Posterior vena cava (tissue), 2 donors: ENCODE measurements at places on chromosomes 1 and 21. TPM values are rescaled to one million over a fixed set of nuclear protein-coding genes. Genes with fewer than 3 reads are reported as not detected.
A peak's percentile ranks its signal among the peaks of the same experiment; 100 is the strongest.

OR2T35 gene
- total RNA-seq: not detected

FAM163A gene
- 0.10 TPM for total RNA-seq

DNA sequence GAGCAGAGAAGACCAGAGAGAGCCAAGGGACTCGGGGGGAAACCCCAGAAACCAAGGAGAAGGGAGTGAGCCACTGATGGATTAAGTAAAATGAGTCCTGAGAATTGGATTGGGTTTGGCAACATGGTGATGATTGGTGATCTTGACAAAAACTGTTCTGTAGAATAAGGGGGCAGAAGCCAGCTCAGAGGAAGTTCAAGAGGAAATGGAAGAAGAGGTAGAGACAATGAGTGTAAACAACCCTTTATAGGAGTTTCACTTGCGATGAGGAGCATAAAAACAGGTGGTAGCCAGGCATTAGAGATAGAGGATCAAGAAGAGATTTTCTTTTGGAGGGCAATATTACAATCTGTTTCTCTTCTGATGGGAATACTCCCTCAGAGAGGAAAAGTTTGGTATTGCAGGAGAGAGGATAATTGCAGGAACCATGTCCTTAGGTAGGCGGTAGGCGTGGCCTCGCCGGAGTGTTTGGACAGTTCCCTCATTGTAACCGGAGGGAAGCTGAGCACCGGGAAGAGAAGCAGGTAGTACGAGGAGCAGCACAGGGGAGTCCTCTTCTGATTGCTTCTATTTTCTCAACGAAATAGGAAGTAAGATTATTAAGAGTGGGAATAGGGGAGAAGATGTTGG, 68.4 kb upstream of the TENT5C start:
- DNase-seq: no peak

GRCh38 chr1:2346691-2347408, 44.5 kb downstream of the MORN1 start:
- DNase-seq: peak; percentile 37

DNA sequence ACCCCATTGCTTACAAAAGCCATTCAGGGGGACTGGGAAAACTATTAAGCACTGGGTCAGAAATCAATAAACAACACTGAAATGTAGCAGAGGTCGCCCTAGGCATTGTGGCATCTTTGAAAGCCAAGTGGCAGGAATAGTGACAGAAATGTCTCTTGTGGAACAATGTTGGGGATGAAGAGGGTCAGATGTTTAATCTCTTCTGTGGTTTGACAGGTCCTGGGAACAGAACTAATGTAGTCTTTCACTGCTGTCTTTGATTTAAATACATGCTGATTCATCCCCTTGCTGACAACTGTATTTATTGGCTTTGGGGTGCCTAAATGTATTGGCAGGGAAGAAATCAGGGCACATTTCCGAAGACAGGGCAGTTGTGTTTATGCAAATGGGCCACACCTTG, 194.8 kb downstream of the ATG4C start:
- DNase-seq: no peak

DNA sequence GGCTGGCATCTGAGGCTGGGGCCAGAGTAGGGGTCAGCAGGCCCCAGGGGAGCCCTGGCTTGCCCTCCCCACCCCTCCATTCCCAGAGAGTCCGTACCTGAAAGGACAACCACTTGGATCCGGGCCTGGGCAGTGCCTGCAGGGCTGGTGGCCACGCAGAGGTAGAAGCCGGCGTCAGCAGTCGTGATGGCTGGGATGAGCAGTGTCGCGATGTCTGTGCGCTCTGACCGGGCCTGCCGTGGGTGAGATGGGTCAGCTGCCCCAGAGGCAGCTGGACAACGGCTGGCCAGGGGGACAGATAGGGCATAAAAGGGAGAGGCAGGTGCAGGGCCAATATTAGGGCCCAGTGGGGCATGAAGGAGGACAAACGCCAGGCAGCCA, 42.7 kb downstream of the LDLRAD2 start:
- no peak for DNase-seq

GRCh38 chr1:39269349-39269748, 64.9 kb downstream of the MACF1 start:
- DNase-seq: no peak

GRCh38 chr1:205920861-205921569, 22.2 kb downstream of the SLC26A9 start:
- DNase-seq: no peak

- DNase-seq: no peak
Observed at GRCh38 chr1:87117761-87118368, 203.4 kb downstream of the HS2ST1 start.

DNA sequence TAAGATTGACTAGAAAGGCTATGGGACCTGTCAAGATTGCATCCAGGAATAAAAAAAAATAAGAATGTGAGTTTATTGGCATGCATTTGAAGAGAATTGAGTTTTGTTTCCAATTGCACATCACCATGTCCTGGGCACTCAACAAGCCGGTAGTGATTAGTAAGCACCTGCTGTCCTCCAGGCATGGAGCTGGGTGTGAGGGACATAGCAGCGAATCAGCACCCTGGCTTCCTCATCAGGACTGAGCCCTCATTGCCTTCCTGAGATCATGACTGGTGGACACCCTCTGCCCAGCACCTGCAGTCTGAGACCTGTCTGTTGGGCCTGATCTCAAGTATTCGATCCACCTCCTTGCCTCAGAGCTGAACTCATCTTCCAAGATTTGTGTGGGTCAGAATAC, 26.8 kb downstream of the S100A6 start:
- DNase-seq: no peak

DNA sequence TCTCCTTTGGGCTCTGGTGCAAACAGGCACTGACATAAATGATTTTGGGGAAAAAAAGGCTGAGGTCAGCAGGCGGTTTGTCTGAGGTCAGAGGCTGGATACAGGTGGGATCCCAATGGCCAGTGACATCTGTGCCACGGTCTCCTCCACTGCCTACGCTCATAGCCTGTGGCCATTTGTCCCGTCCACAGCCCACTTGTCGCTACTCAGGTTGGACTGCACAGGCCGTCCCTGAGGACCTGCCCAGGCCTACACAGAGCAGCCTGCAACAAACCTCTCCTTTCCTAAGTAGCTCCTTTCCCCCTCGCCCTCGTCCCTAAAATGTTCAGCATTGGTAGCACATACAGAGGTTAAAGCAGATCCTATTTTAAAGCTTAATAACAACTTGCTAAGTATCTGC, 150.7 kb downstream of the ZBTB18 start:
- no peak for DNase-seq

DNA sequence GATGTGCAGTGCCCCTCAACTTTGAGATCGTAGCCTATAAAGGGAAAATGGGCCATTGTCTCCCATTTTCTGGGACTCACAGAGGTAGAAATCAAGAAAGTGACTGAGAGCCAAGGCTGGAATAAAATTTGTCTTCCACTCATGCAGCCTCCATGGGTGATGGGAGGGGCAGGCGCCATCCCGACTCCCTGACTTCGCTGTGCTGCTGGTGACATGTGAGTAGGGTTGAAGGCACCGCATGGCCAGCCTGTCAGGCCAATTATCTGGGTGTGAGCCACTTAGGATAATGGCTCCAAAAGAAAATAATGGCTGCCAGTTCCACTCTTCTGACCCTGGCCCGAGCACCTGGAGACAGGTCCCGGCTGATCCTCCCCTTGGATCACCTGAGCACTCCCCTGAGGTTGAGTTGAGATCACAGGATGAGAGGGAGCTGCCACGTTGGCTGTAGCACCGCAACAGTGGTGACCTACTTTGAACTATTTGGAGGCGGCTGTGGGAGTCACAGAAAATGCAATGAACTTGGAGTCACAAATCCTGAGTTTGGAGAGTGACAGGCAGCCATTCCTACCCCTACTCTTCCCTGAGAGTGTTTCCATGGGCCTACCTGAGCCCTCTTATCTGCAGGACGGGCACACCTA, 26.3 kb downstream of the CAPN9 start:
- no peak for DNase-seq

DNA sequence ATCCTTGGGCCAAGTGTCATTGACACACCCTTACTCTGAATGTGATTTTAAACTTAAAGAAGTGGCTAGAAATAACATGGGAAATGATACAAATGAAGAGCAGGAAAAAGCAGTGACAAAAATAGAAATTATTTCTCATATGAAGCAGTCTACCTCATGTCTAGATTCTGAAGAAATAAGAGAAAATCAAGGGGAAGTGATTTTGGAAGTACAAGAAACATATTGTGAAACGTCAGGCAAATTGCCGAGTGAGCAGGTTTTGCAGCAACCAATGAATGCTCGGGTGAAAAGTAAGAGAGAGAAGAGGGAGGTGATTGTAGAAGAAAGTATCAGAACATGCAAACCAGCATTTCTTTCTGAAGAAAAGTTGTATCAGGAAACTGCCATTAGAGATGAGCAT, 130.7 kb downstream of the MACF1 start:
- DNase-seq: no peak

DNA sequence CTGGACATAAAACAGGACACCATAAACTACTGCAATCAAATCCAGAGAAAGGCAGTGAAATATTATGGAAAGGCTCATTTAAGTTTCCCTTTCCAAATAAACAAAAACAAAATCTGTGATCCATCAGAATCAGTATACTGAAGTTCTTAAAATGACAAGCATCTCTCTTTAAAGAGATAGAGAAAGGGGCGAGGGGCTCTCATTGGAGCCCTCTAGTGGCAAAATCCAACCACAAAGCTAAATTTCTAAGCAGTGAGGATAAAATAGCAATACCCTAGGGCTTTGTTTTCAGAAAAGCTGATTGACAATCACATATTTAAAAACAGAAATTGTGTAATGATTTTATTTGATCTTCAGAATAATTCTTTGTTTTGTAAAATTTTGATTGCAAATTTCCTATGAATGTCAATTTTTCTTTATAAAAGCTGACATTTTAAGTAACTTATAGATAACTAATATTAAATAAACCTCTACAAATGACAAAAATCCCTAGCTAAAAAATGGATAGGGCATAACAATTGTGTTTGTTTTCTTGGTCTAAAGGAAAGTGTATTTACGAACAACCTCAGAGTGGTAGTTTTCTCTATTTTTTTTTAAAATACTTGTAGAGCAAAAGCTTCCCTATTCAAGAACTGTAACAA, 138.2 kb downstream of the COL24A1 start:
- DNase-seq: no peak
